ENCODE measurements at places on chromosomes 4 and X.

- no peak for DNase-seq
Observed at GRCh38 chrX:15646543-15646942, 18.1 kb downstream of the CLTRN start.

DNA sequence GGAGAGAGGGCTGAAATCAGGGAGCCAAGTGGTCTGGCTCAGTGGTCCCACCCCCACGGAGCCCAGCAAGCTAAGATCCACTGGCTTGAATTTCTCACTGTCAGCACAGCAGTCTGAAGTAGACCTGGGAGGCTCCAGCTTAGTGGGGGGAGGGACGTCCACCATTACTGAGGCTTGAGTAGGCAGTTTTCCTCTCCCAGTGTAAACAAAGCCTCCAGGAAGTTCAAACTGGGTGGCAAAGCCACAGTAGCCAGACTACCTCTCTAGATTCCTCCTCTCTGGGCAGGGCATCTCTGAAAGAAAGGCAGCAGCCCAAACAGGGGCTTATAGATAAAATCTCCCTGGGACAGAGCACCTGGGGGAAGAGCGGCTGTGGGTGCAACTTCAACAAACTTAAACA, 88.1 kb downstream of the NPFFR2 start:
- DNase-seq, result no peak

DNA sequence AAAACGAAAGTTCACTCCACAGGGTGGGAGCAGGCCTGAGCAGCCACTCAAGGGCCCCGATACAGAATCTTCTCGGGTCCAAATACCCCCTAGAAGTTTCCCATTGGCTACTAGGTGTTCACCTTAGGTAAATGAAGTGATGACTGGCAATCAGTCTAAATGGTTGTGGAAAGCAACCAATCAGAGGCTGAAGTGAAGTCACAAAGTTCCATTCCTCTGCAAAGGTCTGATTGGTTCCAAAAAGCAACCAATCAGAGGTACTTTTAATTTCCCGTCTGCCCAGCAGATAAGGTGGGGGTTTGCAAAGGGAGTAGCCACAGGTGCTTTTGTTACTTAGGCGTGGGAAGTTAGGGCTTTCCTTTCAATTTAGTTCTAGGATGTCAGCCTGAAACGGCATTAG, 58.2 kb upstream of the NKAP start:
- no peak for DNase-seq

- DNase-seq, result no peak
Observed at GRCh38 chrX:132843363-132843762, 115.1 kb downstream of the HS6ST2 start.

DNA sequence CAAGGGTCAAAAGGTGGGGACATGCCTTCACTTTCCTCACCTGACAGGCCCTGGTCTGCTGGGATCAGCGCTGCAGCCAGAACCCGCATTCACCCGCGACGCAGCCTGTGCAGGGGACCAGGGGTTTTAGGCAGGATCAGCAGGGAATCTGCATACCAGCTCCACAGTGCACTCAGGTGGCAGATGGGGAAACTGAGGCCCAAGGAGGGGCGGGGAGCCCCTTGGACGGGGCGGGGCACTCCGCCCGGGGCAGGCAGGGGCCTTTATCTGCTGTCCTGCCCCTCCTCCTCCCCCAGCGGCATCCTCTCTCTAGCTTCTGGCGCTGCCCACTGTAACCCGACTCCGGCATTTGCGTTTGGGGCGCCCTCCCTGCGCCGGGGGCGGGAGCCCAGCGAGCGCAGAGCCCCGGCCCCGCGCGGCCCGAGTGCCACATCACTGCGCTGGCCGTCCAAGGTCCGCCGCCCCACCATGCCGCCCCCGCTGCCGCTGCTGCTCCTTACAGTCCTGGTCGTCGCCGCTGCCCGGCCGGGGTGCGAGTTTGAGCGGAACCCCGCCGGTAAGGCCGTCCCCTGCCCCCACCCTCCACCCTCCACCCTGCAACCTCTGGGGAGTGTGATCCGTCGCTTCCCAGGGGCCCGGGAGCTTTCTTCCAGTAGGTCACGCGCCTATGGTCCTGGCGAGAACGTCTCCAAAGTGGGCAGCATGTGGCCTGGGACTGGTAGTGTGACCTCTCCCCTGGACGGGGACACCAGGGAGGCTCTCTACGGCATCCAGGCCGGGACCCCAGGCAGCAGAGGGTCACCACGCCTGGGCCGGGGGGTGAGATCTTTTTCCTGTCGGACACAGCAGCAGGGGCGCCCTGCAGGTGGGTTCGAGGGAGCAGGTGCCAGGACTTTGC, at the start of gene CPZ:
TSS of gene CPZ (plus strand) at position 400 of the 898 bp plus-strand sequence. CDS start at position 469, 69 bp downstream.
- no peak for DNase-seq

GRCh38 chr4:15659768-15660570, 4.8 kb upstream of the FBXL5 start:
- DNase-seq, result no peak

- no peak for DNase-seq
Observed at GRCh38 chrX:7109049-7109531, 38.4 kb upstream of the STS start.
